Hematopoietic multipotent progenitor cell treated with erythropoietin and hydrocortisone succinate and interleukin-3 and kit ligand, for 15 days (in vitro differentiated cells): ENCODE measurements at places on chromosomes 12 and 14.

- DNase-seq: no peak
These were observed 53.9 kb downstream of the HNRNPC start for GRCh38 chr14:21215130-21215878.

DNA sequence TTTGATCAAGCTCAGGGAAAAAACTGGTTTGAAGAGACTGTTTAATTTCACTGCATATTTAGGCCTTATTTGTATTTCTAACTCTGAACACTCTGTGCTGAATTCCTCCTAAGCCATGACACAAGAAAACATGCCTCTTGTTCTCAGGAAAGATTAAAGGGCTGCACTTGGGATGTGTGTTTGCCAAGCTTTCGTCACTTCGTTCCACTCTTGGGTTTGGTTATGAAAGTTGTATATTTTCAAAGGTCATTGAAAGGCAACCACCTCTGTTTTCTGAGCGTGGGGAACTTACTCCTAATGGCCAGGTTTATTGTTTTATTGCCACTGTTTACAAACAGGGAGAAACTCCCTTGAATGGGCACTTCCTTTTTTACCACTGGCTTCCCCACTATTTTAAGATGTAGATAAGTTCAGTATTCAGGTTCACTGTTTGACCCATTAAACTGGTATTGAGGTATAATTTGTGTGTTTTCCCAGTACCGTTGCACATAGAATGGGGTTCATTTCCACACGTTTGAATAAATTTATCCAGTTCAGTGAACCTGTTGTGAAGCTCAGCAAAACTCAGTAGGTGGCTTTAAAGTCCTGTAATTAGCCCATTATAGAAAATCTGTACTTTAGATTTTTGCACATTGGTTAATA lies 65.3 kb downstream of the NKX2-1 start:
- no peak for DNase-seq

GRCh38 chr14:80923368-80923767 lies 18.2 kb downstream of the CEP128 start:
- DNase-seq: no peak

GRCh38 chr12:53726946-53727309 lies 324 bp downstream of the CALCOCO1 start:
- DNase-seq: no peak

DNA sequence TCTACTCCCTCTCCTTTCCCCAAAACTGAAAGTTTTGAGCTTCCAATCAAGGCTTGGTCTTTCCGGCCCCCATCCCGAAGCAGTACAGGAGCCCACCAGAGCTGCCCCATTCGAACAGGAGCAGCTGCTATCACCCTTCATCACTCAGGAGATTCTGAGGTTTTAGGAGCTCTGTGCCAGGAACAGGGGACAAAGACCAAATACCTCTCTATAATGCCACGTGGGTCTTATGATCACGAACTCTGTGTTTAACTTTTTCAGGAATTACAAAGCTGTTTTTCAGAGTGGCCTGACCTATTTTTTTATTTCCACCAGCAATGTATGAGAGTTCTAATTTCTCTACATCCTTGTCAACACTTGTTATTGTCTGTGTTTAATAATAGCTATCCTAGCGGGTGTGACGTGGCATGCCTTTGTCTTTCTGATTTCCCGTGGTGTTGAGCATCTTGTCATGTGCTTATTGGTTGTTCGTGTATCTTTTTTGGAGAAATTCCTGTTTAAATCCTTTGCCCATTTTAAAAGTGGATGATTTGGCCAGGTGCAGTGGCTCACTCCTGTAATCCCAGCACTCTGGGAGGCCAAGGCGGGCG lies 21.7 kb downstream of the COA8 start:
- DNase-seq: peak; percentile 1

GRCh38 chr12:47783024-47783755 lies 10.2 kb downstream of the SLC48A1 start:
- DNase-seq: no peak

- DNase-seq: no peak
These were observed 97.3 kb downstream of the TRHDE start for GRCh38 chr12:72369423-72369959.

DNA sequence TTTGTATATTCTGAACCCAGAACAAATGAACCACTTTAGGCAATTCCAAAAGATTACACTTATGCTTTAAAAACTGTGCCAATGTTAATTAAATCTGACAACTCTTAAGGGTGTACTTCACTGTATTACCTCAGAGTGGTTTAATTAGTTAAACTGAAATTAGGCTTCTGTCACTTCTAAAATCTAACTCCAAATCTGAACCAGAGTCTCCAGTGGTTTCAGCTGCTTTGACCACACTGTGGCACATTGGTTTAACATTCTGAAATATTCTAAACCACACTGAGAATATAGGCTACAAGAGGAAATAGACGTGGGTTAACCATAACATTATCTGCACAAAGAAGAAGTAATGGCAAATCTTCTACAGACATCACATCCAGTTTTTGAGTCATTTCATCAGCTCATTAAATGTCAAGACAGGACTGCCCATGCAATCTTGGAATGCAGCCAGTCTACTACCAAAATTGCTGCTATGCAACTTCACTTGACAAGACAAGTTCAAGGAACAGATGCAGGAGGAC lies 94.8 kb downstream of the LRP6 start:
- no peak for DNase-seq
